GM18507 (cell line): ENCODE measurements at places on chromosomes 2 and 18.
A peak's percentile ranks its signal among the peaks of the same experiment; 100 is the strongest.

GRCh38 chr2:220178991-220179695, 551.7 kb downstream of the SLC4A3 start:
- DNase-seq: no peak

GRCh38 chr18:54774981-54775665, 53.2 kb upstream of the RAB27B start:
- DNase-seq: no peak

- DNase-seq: peak; percentile 59
These were observed 1.4 kb upstream of the RNF152 start for GRCh38 chr18:61893971-61894750.

DNA sequence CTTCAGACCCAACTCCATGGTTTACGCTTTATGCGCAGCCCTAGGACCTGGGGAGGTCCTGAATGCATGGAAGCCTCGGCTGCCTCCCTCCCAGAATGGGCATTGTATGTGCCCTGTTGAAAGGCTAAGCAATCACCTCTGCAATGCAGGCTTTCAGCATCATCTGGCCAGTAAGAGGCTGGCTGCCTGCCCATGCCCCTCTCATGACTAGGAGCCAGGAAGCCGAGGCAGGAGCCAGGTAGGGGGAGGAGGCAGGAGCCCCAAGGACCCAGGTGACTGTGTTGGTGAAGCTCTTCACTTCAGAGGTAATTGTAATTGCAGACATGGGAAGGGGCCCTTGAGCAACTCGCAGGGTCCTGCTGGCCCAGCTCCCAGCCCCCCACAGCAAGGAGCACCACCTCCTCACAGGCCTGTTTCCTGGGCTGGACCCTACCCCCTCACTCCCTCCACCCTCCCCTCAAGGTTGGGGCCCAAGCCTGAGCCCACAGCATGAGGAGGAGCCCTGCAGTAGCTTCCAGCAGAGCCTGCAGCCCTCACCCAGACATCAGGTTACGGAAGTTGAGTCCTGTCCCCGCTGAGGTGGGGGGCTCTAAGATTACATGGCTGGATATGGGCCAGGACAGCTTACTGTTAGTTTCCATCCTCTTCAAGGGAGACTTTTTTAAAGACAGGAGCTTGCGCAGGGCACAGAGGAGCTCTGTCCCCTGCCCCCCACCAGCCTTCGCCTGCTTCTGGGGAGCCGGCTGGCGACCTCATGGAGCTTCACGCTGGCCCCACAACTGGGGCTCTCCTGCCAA, 21.9 kb downstream of the CRACDL start:
- no peak for DNase-seq

DNA sequence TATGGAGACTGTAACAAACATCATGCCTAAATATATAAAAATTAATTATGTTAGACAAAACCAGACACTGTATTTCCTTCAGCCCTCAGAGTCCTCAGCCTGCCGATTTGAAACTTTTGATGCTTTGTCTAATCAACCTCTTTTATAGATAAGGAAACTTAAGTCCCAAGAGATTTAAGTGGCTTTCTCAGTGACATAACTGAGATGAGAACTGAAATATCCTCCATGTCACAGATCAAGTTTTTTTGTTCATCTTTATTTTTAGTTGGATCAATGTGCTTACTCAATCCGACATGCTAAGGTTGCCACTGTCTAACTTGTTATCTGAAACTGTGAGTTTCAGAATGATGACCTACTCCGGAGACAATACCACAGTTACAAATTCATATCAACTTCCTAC, 72.3 kb downstream of the BARD1 start:
- no peak for DNase-seq

GRCh38 chr2:113135317-113135716, 7.9 kb downstream of the IL1RN start:
- no peak for DNase-seq

DNA sequence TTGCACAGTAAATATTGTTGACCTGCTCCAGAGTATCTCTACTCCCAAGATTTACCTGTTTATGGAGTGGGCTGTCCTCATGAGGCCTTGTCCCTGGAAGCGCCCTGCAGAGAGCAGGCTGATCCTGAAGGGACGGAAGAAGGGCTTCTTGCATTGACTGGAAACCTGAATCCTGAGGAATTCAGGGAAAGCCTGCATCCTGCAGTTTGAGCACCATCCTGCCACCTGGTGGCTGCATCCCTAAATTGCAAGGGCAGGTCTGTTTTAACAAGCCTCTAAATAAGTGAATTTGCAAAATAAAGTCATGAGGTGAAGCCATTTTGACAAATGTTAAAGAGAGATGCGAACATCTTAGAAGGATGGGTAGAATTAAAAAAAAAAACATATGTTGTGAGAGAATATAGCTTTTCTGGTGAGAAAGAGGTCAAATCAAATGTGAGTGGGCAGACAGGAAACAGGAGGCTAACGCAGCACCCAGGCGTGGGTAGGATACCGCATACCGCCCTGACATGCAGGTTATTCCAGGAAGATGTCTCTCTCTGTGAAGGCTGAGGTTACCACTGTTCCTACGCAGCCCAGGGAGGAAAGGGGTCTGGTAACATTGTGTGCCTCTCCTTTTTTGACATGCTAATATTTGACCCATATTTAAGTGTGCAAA, 754.9 kb downstream of the RNF144A start:
- DNase-seq: peak; percentile 5

DNA sequence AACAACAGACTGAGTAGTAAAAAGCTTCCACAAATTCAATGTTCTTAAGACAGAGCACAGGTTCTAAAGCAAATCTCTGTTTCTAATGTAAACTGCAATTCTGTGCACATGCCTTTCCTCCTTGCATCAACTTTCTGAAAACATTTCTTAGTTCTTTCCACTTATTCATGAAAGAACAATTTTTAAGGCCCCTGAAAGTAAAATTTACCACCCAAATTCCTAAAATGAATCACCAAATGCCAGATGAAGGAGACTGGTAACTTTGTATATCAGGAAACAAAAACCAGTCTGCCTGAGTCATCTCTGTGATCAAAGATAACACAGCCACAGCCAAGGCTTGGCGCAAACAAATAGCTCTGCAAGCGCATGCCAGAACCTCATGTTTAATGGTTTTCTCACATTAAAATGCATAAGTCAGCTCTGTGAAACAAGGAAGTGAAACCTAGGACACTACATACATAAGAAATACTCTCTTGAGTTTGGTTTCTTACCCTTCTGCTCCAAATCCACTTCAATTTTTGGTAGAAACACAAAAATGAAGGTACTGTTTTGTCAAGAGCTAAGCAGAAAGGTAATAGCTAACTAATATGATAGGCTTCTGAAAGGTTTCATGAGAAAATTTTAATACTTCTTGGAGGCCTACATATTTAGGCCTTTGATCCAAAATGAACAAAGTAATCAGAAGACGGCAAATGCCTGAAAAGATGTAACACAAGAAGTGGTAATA, 169.4 kb downstream of the THADA start:
- DNase-seq: peak; percentile 52

DNA sequence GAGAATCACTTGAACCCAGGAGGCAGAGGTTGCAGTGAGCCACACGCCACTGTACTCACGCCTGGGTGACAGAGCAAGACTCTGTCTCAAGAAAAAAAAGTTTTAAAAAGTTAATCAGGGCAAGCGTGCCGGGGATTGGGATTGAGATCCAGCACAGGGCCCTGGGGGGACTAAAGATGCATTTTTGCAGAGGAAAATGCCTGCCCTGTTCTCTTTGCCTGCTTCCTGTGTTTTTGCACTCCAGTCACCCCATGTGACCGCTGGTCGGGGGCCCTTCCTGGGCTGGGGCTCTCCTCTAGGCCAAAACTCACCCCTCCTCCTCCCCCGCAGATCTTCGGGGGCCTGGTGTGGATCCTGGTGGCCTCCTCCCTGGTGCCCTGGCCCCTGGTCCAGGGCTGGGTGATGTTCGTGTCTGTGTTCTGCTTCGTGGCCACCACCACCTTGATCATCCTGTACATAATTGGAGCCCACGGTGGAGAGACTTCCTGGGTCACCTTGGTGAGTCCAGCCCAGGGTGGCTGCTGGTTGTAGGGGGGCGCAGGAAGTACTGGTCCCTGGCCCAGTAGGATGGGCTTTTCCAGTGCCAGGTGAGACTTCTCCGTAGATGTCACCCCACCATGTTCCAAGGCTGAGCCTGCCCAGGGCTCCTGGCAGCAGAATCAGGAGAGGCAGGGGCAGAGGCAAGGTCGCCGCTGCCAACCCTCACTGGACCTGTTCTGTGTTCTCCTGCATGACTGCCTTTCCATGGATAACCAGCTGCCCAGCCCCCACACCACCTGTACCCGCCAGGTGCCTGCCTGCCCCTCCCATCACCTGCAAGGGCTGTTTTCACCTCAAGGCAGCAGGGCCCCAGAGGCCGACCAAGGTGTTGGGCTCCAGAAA, 22.4 kb downstream of the MAL start:
- no peak for DNase-seq

DNA sequence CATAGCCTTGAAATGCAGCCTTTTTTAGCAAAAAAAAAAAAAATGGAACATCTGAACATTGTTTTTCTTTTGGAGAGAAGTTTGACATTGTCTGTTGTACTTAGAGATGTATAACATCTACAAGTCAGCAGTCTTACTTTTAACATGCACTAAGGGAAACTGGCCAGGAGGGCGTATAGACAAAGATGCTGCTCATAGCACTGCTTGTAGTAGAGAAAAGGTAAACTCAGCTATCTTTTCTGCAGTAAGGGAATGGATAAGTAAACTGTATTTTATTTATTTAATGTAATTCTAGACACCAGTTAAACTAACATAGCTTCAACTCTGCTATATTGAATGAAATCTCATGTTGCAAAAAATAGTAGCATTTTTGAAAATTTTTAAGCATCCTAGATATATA, 489.6 kb downstream of the PTPRM start:
- DNase-seq: no peak

DNA sequence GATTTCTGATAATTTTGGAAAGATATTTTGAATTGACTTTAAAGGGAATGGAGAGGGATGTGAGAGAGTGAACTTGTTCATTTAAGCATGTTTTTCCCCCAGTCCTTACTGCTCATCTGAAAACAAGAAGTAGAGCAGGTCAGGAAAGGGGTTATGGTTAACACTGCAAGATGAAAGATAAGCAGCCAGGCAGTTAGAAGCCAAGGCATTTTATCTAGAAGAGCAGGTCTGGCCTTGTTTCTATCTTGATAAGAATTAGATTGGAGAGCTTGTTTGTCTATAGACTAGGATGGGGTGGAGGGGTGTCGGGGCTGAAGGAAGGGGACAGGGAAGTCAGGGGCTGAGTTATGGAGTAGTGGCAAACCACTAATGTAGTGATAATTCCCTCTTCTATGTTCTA, 171.6 kb downstream of the IKZF2 start:
- no peak for DNase-seq

GRCh38 chr2:25349397-25349796, 7.7 kb upstream of the DNMT3A start:
- DNase-seq: no peak

- no peak for DNase-seq
These were observed 184.2 kb downstream of the ZNF385B start for GRCh38 chr2:179677077-179677688.

- DNase-seq: no peak
These were observed 11.9 kb downstream of the SLC14A2 start for GRCh38 chr18:45627204-45627526.

DNA sequence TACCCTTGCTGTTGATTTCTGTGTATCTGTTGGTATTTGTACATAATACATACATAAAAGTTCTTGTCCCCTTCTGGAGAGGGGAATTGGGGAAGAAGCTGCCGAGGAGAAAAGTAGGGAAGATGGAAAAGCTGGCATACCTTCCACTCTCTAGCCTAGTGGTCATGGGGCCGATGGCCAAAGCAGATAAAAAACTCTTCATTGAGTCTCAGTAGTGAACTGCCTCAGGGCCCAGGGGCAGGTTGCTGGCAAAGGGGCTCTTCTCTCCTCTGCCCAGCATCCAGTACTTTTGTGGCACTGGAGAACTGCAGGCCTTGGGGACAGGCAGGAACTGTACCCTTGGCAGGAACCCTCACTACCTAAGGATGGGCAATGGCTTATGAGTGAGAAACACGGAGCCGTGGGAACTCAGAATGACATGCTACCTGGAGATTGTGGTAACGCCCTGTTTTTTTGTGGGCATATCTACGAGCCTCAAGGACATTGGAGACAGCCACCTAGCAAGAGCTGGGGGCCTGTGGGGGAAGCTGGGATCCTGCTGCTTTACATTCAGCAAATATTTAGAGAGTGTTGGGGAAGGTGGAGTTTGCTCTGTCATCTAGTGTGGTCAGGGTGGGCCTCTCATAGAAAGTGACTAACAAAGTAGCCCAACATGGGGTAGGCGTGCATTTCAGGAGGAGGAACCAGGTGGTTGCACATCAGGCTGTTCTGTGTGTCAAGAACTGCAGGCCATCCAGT, 22.6 kb upstream of the ITGB6 start:
- DNase-seq: no peak

DNA sequence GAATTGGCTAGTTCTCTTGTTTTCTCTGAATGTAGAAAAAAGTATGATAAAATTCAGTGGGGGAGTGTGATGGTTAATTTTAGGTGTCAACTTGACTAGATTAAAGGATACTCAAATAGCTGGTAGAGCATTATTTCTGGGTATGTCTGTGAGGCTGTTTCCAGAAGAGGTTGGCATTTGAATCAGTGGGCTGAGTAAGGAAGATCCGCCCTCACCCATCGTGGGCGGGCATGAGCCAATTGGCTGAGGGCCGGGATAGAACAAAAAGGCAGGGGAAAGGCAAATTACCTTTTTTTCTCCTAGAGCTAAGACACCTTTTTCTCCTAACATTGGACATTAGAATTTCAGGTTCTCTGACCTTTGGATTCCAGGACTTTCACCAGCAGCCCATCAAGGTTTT, 667.6 kb upstream of the SLC8A1 start:
- DNase-seq: no peak

- no peak for DNase-seq
These were observed 630.8 kb upstream of the SLC39A10 start for GRCh38 chr2:195026261-195026660.

GRCh38 chr2:158478816-158479215, 22.1 kb downstream of the PKP4 start:
- no peak for DNase-seq

DNA sequence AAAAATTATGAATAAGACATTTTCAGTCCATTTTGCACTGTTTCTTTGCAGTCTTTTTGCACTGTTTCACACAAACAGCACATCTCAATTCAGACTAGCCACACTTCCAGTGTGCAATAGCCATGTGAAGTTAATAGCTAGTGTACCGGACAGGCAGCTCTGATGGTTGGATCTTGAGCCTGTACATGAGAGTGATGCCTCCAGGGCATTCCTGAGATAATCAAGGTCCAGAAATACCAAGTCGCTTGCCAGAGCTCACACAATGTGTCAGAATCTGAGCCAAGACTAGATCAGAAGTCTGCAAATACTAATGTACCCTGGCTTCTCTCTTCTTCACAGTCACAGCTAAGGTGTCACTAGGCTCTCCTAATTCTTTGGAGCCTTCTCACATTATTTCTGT, 180.2 kb downstream of the OSR1 start:
- DNase-seq: no peak

GRCh38 chr2:239236808-239237205, 164.0 kb downstream of the HDAC4 start:
- DNase-seq: no peak

DNA sequence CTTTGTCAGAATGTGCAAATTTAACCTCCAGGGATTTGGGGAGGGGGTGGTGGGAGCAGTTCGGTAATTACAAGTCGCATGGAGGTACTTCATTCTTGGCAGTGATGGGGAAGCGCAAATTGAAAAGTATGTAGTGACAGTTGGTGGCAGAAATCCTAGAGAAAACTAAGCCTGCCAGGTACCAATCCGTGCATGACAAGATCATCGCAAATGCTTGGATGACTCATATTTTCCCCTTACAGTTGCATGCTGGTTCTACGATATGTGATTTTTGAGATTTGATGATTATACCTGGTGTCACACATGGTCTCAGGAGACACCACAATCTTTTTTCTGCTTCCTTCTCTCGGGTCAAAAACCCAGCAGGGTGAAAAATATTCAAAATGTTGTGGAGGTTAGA, 479.7 kb upstream of the ID2 start:
- DNase-seq: peak; percentile 37
